ENCODE measurements at places on chromosomes 11 and 22.

GRCh38 chr11:9506489-9507276 lies 45.9 kb downstream of the ZNF143 start:
- peak; percentile 76 for DNase-seq

DNA sequence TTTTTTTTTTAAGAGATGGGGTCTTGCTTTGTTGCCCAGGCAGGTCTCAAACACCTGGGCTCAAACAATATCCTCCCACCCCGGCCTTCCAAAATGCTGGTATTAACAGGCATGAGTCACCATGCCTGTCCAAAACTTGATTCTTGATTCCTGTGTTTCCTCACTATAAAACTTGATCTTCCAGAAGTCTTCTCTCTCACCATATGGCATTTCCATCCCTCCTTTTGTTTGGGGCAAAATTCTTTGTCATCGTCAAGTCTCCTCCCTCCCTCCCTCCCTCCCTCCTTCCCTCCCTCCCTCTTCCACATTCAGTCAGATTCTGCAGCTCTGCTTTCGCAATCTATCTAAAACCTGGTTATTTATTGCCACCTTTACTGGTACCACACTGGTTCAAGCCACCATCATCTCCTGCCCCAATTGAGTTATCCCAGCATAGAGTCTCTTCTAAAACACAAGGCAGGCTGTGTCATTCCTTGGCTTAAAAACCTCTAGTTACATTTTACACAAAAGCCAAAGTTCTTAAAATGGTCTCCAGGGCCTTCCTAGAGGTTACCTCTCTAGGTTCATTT lies 65.0 kb upstream of the HORMAD2 start:
- DNase-seq = no peak

GRCh38 chr11:107849790-107850189 lies 8.8 kb downstream of the SLC35F2 start:
- DNase-seq = no peak

DNA sequence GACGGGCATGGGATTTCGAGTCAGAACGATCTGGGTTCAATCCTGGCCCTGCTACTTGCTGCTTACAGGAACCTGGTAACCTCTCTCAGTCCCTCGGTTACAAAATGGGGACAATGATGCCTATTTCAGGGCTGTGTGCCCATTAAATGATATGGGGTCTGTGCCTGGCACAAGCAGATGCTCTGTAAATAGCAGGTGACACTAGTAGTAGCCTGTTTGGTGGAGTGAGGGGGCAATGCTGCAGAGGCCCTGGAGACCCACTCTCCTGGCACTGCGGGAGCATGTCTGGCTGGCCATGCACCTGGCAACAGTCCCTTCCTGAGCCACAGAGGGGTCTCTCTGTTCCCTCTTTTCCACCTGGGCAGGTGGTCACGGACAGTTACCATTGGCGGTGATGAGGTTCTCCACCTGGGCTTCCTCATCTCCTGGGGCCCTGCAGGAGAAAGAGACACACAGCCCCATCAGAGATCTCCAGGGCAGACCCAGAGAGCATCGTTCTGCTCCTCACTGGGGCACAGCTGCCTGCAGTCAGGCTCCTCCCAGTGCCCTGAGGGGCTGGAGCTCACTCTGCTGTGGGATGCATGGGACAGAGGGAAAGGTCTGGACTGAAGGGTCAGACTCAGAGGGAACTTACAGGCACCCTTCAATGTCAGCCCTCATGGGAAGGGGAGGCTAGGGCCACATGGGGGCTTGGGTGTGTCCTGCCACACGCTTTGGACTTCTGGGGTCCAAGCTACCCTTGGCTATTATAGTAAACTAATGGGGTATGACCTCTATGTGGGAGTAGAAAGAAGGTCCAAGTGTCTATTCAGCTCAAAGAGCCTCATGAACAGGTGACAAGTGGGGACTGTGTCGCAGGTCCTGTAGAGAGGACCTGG lies 15.6 kb upstream of the FXYD2 start:
- no peak for DNase-seq

DNA sequence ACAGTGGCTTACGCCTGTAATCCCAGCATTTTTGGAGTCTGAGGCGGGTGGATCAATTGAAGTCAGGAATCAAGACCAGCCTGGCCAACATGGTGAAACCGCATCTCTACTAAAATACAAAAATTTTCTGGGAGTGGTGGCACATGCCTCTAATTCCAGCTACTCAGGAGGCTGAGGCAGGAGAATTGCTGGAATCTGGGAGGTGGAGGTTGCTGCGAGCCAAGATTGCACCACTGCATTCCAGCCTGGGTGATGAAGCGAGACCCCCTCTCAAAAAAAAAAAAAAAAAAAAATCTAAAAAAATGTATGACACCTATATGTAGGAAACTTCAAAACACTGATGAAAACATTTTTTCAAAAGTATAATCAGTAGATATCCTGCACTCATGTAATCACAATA lies 242.7 kb upstream of the CHORDC1 start:
- DNase-seq = no peak

DNA sequence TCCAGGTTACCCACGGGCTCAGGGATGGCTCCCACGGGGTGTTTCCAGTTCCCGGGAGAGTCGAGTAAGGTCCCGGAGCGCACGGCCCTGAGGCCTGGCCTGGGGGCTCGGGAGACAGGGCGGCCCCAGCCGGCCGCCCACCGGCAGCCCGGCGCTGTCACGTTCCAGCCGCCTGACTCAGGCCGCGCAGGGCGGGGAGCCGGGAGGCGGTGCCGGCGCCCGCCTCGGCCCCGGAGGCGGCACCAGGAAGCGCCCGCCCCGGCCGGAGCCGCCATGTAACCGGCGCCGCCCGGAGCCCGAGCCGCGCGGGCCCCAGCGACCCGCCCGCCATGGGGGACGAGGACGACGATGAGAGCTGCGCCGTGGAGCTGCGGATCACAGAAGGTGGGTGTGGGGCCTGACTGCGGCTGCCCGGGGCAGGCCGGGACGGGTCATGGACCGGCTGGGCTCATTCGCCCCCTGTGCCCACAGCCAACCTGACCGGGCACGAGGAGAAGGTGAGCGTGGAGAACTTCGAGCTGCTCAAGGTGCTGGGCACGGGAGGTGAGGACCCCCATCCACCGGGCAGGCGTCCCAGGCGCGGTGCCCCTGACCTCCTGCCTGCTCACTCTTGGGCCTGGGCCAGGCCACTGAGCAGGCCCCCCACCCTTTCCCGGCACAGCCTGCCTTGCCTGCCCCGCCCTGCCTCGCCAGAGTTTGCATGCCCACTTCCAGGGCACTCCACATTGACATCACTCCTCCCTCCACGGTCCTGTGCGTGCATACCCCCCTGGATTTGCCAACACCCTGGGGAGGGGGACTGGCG lies at the start of gene RPS6KA4:
TSS of gene RPS6KA4 (plus strand) at position 256 of the 805 bp plus-strand sequence. CDS start at position 330, 74 bp downstream.
- peak; percentile 38 for DNase-seq

GRCh38 chr11:131246663-131247062 lies 123.8 kb upstream of the NTM start:
- no peak for DNase-seq

DNA sequence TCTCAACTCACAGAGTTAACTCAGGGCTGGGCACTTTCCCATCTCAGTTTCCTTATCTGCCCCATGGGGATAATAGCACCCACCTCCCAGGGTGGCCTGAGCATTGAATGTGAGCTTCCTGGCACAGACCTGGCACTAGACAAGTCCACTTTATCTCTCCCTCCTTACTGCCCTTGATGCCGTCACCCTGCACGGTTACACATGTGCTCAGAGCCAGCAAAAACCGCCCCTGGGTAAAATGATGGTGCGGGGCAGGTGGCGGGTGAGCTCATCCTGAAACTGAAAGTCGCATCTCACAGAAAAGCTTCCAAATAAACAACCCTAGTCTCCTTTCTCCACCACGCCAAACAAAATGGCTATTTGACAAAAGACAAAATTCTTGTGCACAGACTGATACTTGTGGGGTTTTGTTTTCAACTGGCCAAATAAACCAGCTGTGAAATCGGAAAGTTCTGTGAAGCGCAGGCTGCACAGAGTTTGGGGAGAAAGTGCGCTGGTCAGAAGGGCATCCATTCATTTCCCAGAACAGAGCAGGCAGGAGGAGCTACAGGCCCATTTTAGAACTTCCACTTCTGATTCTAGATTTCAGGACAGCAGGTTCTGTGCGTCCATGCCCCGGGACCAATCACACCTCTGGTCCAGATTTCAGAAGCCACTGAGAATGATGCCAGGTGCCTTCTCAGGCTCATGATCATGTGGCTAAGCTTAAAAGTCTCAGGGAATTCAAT lies 138.1 kb downstream of the SHANK2 start:
- no peak for DNase-seq

DNA sequence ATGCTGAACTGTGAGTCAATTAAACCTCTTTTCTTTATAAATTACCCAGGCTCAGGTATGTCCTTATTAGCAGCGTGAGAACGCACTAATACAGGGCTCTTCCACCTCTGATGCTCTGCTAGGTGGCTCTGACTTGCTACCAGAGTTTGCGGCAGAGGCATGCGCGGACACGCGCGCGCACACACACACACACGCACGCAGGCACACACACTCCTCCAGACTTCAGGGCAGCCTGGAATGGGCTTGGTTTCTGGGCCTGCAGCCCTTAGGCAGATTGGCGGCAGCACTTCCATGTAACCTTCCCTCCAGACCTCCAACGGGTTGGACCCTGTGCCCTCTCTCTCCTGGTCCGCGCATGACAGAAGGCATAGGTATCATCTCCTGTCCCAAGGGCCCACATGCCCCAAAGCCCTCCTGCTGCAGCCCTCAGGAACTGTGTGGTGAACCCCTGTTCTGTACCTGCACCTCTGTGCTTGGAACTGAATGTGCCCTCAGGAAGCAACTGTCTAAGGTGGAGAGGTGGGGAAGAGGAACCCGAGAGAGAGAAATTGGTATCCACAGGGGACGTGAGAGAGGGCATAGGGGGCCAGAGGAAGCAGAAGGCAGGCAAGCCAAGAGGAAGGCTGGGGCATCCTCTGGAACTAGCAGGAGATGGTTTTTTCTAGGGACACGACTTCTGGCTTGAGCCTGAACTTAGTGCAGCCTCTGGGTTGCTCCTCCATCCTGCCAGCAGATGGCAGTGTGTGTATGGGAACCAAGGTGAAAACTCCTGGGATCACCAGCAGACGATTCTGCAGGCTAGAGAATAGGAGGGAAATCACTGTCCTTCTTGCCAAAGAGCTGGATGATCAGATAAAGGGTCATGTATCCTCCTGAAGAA lies 23.4 kb upstream of the RIC3 start:
- peak; percentile 53 for DNase-seq

- DNase-seq = no peak
These were observed 38.7 kb downstream of the CYTH4 start for GRCh38 chr22:37320726-37321677.

- DNase-seq = no peak
These were observed 34.8 kb downstream of the NEU3 start for GRCh38 chr11:75023446-75024067.

DNA sequence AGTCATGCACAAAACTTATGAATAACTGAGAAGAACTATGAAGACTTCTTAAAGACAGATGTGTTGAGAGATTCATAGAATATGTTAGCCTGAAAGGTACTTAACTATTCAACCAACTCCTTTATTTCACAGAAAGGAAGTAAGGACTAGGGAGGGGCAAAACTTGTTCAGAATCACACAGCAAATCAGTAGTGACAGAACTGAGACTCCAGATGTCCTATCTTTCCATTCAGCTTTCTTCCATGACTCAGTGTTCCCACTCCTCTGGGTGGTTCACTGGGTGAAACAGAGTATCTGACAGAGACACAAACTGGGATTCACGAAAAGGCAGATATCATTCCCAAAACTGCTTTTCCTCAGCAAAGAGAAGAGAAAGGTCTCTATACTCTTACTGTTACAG lies 1053.3 kb downstream of the DLG2 start:
- no peak for DNase-seq

GRCh38 chr11:921921-922678 lies 3.6 kb upstream of the AP2A2 start:
- DNase-seq = no peak

DNA sequence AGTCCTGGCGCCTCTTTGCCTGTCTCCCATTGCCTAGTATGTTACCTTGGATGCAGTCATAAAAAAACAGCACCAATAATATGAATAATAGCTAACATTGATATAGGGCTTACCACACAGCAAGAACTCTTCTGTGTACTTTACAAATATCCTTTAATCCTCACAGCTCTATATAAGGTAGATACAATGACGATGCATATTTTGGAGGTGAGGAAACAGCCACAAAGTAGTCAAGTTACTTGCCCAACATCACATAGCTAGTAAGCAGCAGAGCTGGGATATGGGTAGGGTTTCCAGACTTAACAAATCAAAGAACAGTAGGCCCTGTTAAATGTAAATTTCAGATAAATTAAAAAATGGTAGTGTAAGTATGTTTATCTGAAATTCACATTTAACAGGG lies 128.8 kb downstream of the ST3GAL4 start:
- no peak for DNase-seq

- no peak for DNase-seq
These were observed 43.6 kb upstream of the HORMAD2 start for GRCh38 chr22:30036656-30037055.

- no peak for DNase-seq
These were observed 79.5 kb downstream of the PARVA start for GRCh38 chr11:12456651-12457579.

DNA sequence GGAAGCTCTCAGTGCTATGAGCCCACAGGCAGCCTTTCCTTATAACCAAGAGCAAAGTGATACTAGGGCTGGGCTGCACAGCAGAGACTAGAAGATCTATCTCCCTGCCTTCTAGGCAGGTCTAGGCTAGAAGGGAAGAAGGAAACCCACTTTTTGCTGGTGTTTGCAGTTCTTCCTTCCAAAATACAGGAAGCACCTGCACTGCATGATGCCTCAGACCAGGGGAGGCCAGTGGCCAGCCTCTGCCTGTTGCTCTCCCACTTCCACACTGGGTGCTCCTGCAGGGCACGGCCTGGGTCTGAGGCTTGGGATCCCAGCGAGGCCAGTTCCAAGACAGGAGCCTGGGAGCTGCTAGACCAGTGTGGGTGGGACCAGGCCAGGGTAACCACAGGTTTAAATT lies 6.0 kb upstream of the UCP3 start:
- DNase-seq = no peak

DNA sequence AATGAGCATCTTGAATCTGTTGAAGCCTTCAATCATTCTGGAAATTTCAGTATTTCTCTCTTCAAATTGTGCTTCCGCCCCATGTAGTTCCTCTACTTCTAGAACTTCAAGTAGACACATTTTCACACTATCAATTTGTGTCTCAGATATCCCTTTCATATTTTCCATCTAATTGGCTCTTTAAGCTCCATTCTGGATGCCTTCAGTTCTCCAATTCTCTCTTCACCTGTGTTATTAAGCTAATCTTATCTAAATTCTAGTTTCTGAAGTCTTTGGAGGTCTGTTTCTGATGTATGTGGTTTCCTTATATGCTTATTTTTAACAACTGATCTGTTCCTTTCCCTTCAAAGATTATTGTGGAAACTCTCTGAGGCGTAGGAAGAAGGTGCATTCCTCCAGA lies 36.3 kb downstream of the CSTF3 start:
- DNase-seq = no peak

- DNase-seq = no peak
These were observed 46.0 kb upstream of the PAK1 start for GRCh38 chr11:77519847-77520246.

Data from CD4-positive, alpha-beta T cell treated with Interleukin-4 for 1 hour (primary cell).